Stimulated activated CD8-positive, alpha-beta memory T cell treated with anti-CD3 and anti-CD28 coated beads, Interleukin-4, amount 100 ng/mL, for 1 hour (primary cell): ENCODE measurements at places on chromosomes 1 and 21.

- no peak for DNase-seq
These were observed 3.6 kb downstream of the MEGF6 start for GRCh38 chr1:3607703-3608065.

GRCh38 chr1:157700305-157700704 lies 264 bp downstream of the FCRL3 start:
- no peak for DNase-seq

DNA sequence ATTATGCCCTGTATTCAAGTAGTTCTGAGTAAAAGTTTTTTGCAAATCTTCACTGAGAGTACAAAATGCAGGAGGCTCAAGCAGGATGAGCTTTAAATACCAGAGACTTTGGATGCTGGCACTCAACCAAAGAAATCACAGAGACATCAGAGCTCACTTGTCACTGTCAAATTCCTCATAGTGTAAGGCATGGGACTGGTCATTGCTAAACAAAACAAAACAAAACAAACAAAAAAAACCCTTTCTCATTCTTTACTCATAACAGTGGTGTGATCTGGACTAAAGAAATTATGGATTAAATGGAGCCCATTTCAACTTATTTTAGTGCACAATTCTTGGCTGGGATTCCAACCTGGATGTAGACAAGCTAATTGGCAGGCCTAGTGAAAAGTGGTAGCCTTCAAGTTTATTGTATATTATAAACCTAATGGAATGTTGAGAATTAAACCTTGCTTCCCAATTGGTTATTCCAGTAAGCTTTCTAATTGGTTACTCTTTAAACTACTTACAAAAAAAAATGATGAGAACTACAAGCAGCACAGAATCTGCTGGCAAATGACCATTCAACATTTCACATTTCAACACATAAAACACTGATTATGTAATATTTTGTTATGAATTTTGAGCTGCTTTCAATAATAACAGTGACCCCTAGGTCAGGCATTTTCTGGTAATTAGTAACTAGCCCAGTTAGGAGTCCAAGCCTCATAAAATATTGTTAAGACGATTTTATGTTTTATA lies 30.6 kb upstream of the NEK7 start:
- DNase-seq = no peak

DNA sequence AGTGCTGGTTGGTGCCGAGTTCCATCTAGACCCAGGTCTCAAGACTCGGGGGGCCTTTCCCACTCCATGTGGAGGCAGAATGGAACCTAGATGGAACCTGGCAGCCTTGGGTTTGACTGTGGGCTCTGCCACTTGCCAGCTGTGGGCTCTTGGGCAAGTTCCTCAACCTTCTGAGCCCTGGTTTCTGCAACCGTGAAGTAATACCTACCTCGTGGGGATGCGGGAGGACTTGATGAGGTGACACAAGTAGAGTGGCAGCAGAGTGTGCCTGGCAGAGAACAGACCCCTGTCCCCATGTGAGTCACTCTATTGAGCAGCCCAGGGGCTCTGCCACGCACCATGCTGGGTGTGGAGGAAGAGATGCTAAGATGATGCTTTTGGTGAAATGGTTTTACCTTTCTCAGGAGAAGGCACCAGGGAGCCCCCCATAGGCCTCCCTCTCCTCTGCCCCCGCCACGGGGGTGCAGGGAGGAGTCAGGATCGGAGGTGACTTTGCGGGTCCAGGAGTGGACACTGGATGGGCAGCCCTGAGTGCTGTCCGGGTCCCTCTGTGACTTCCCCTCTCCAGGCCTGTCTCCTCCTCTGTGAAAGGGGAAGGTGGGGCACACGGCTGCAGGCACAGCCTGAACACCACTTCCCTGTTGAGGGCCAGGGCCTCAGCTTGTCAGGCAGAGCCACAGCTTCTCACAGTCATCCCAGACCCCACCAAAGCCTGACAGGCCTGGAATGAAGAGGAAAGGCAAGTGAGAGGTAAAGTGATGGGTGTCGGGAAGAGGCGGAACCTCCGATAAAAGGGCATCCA lies 36.7 kb upstream of the EDN2 start:
- no peak for DNase-seq

GRCh38 chr1:226708342-226708780 lies 30.7 kb downstream of the ITPKB start:
- no peak for DNase-seq

DNA sequence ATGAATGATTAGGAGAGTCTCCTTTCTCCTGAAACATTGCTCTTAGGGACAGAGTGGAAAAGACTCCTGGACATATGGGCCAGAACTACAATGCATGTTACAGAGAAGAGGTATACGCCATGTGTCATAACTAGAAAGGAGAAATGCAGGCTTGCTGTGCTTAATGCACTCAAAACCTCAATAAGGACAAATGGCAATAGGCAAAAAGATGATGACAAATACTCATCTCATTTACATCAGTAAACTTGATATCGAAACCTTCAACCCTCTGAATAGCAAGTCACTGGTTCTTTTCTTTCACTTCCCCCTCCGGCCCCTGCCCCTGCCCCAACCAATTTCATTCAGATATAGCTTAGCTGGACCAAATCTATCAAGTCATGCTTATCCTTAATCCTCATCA lies 1.9 kb upstream of the GPR88 start:
- no peak for DNase-seq

- no peak for DNase-seq
These were observed 50.0 kb upstream of the TARDBP start for GRCh38 chr1:10962483-10962882.

- no peak for DNase-seq
These were observed 101.7 kb upstream of the FGGY start for GRCh38 chr1:59195151-59195550.

- DNase-seq = no peak
These were observed 188.5 kb downstream of the GRIK3 start for GRCh38 chr1:36845802-36846201.

DNA sequence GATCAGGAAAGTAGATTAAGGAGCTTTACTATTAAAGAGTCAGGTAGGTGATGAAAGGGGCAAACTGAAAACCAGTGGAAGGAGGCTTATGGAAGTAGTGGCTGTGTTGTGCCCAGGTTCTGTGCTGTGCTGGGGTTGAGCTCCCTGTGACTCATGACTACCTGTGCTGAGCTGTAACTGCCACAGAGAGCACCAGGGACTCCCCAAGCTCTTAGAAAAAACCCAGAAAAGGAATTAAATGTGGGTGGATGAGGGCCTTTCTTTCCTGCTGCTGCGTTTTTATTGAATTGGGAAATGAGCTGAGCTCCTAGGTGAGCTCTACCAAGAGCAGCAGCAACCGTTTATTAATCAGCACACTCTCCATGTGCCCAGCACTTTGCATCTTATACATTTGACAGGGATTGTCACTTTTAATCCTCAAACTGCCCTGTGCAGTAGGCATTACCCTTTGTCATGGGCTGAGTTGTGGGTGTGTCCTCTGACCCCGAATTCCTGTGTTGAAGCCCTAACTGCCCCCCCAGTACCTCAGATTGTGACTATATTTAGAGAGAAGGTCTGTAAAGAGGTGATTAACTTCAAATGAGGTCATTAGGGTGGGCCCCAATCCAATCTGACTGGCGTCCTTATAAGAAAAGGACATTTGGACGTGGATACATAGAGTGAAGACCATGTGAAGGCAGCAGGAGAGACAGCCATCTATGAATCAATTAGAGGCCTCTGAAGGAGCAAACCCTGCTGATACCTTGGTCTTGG lies 65.4 kb downstream of the AK4 start:
- DNase-seq = no peak

DNA sequence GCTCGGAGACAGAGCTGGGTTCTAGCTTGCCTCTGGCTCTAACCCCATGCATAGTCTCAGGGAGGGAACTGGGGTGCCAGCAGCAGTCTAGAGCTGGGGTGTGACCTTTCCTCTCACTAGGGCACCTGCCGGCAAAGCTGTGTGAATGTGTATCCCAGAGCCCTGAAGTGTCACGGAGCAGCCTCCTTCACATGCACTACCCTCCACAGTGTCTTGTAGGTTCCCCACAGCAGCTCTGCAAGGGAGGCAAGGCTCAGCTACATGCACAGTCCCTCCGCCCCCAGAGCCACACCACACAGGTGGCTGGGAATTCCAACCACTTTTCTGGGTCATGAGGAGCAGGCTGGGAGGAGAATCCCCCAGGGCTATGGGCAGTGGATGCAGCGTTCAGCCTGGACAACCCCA lies 7.7 kb upstream of the HPCA start:
- no peak for DNase-seq

DNA sequence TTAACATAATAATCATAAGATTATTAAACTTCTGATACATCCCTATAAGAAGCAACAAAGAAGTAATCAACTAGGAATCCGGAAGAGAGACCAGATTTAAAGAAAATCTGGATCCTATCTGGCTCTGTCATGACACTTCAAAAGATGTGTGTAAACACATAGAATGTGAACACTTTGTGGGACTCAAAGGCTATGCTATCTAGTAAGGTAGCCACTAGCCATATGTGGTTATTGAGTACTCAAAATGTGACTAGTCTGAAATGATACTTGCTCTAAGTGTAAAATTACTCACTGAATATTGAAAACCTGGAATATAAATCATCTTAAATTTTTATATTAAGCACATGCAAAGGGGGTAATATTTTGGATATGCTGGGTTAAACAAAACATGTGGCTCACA lies 8.7 kb downstream of the FUBP1 start:
- no peak for DNase-seq

DNA sequence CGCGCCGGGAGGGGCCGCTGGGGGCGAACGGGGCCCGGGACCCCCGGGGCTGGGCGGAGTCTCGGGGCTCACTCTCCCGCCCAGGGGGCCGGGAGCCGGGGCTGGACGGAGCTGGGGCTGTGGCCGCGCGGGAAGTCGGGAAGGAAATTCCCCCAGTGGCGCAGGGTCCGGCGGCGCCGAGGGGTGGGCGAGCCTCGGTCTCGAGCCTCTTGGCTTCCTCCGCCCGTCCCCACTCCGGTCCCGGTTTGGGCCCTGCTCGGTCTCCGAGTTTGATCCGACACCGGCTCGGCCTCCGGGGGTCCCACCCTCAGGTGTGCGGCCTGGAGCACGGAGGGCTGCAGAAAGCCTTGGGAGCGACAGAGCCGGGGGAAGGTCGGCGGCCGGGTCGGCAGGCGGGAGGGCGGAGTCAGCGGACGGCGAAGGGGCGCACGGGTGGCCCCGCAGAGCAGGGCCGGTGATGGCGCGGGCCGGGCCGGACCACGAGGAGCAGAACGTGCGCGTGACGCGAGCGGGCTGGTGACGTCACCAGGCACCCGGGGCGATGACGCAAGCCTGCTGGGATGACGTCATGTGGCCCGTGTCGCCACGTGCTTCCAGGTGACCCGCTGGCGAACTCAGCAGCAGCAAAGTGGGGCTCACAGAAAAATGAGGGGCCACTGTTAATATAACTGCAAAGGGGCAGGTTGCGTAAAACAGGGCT lies 610 bp upstream of the HES4 start:
- DNase-seq = peak; percentile 44

GRCh38 chr1:85259912-85260274 lies 431 bp upstream of the C1orf52 start:
- DNase-seq = no peak

GRCh38 chr1:85681087-85681486 lies 27.1 kb downstream of the ZNHIT6 start:
- no peak for DNase-seq

- DNase-seq = no peak
These were observed 67.2 kb upstream of the FAM20B start for GRCh38 chr1:178958491-178958890.

- no peak for DNase-seq
These were observed 42.3 kb downstream of the LHX4 start for GRCh38 chr1:180272395-180272794.

DNA sequence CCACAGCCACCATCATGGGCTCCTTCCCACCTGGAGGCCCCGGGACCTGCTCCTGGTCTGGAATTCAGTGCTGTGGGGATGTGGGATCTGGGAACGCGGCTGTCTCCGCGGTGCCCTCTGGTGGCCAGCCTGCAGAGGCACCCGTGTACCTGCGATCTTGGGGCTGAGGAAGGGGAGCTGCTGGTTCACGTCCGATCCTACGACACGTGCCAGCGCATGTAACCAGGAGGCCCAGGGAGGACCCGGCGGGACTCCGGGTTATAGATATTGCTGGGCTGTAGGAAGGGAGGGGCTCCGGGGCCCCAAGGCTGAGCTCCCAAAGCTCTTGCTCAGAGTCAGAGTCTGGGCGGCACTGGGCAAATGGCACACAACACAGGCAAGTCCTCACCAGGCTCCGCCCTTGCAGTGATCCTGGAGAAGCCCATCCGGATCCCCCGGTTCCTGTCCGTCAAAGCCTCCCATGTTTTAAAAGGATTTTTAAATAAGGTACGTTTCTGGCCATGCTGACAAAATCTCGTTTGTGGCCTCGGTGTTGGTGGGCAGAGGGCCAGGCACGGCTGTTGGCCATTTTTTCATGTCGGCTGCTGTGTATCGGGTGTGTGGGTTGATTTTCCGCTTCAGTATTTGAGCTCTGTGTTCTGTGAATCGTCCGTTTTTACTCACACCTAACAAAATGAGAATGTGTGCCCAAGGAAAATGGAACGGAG lies 20.1 kb downstream of the FAAP20 start:
- no peak for DNase-seq

DNA sequence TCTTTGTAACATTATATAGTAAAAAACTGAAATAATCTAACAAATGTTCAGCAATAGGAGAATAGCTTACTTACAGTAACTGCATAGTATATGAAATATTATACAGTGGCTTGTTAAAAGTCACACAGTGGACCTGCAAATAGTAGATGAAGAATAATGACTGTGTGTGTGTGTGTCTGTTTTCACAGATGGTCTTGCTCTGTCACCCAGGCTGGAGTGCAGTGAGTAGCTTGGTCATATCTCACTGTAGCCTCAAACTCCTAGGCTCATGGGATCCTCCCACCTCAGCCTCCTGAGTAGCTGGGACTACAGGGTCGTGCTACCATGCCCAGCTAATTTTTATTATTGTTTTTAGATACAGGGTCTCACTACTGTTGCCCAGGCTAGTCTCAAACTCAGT lies 67.3 kb upstream of the KIAA1614 start:
- DNase-seq = no peak

DNA sequence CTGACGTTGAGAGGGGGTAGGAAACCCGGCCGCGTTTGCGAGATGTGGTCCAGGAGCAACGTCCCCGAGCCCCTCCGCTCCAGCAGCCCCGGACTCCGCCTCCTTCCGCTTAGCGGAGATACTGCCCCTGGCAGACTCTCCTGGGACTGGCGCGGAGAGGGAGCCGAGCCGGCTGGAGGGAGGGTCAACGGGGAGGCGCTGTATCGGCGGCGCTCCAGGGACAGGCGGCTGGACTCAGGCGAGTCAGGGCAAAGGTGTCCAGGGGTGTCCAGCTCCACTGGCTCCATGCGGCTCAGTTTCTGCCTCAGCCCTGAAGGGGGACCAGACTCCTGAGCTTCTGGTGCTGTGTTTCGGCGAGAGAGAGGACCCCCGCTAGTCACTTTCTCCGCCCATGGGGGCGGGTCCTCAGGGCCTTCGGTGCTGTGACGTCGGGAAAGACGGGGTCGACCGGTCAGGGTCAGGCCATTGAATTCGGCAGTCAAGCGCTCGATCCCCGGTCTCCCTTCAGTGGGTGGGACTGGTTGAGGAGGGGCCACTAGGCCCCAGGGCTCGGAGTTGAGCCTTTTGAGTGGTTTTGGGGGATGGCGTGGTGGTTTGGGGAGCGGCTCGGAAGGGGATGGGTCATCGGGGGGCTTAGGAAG lies 2.8 kb upstream of the LIX1L start:
- DNase-seq = no peak
